Mucosa of gallbladder (tissue), 1 donor: ENCODE measurements at places on chromosomes 6 and 20. TPM values are rescaled to one million over a fixed set of nuclear protein-coding genes. Genes with fewer than 3 reads are reported as not detected.

The ENPP1 gene
- total RNA-seq = 4.5 TPM

The SYCP2L gene
- 0.37 TPM for total RNA-seq

The FLRT3 gene
- 33.2 TPM for total RNA-seq

The DEF6 gene
- total RNA-seq = 19.5 TPM

The EYS gene
- not detected for total RNA-seq

The PNPLA1 gene
- 0.14 TPM for total RNA-seq

The ABHD12 gene
- 81.1 TPM for total RNA-seq

The ADGRF4 gene
- 0.52 TPM for total RNA-seq

The SNAP25 gene
- total RNA-seq = 4.3 TPM

The LCA5 gene
- total RNA-seq = 5.7 TPM

The COL9A1 gene
- total RNA-seq = 0.09 TPM

The NR2E1 gene
- total RNA-seq = not detected

The NOX3 gene
- total RNA-seq = not detected

The VNN1 gene
- 62.1 TPM for total RNA-seq

The CD83 gene
- total RNA-seq = 5.8 TPM

The HEBP2 gene
- 93.7 TPM for total RNA-seq

The GDAP1L1 gene
- not detected for total RNA-seq

The CPXM1 gene
- 6.8 TPM for total RNA-seq

The CNR1 gene
- total RNA-seq = 3.7 TPM

The HFE gene
- 19.1 TPM for total RNA-seq
